ENCODE measurements at places on chromosomes 1 and 21.

GRCh38 chr1:211229365-211229759 lies 29.8 kb upstream of the RCOR3 start:
- DNase-seq, result no peak

DNA sequence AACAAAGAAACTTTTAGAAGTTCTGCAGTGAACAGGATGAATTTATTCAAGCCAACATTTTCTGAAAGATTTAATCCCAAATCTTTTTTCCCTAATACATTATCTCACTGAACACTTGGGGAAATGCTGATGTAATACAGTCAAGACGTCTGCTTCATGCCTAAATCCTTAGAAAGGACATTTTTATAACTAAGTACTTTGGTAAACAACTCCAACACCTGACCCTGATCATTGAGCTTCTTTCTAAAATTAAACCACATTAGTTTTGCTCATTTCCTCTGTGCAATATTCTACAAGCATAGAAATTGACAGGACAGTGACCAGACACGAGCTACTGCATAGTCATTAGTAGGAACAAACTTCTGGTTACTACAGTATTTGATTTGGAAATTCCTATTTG lies 183.5 kb downstream of the TPR start:
- no peak for DNase-seq

DNA sequence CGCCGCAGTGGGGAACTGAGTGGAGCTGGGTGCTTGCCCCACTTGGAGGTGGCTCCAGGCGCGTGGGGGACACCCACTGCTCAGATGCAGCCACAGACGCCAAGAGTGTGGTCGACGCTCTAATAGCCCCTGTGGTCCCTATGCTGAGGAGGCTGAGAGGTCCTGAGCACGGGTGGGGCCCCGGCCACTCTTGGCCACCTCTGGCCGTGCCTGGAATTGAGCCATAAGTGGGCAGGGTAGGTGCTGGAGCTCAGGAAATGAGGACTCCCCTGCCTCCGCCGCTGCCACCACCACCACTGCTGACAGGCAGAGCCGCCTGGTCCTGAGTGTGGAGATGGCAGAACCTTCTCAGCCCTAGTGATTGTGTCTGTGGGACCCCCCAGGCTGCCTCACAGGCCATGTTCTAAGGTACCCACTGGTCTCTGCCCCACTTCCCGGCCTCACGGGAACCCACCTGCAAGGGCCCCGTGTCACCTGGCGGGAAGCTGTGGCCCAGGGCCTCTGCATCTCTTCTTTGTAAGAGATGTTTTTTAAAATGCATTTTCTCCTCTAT lies 34.6 kb upstream of the DIP2A start:
- DNase-seq, result no peak

DNA sequence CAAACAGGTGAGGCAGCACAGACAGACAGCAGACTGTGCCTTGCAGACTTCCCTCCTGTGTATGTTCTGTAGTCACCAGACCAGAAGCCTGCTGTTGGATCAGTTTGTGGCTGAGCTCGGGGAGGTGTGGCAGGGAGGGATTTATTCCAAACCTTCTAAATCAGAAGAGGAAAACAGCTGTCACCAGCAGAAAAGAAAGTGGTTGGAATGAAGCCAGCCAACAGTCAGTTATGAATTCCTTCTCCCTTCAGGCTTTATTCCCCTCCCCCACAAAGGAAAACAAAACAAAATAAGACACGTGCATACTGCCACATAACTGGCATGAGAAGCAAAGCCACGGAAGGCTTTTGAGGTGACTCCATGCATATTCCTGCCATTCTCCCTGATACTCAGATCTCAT lies 19.0 kb upstream of the PIGV start:
- no peak for DNase-seq

GRCh38 chr1:51729824-51730301 lies 113.0 kb downstream of the OSBPL9 start:
- DNase-seq, result no peak
